ENCODE measurements at places on chromosomes 13 and 19.

DNA sequence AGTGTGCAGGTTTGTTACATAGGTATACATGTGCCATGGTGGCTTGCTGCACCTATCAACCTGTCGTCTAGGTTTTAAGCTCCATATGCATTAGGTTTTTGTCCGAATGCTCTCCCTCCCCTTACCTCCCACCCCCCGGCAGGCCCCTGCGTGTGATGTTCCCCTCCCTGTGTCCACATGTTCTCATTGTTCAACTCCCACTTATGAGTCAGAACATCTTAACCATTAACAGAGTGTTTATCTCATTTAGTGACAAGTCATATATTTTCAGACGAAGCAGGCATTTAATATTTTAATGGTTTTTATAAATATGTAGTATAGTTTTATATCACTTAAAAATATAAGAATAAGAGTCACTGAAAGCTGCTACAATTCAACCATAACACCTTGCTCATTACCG, 780.5 kb upstream of the ARGLU1 start:
- DNase-seq, result no peak

GRCh38 chr19:47725759-47726401, 12.7 kb downstream of the EHD2 start:
- DNase-seq, result peak; percentile 84

DNA sequence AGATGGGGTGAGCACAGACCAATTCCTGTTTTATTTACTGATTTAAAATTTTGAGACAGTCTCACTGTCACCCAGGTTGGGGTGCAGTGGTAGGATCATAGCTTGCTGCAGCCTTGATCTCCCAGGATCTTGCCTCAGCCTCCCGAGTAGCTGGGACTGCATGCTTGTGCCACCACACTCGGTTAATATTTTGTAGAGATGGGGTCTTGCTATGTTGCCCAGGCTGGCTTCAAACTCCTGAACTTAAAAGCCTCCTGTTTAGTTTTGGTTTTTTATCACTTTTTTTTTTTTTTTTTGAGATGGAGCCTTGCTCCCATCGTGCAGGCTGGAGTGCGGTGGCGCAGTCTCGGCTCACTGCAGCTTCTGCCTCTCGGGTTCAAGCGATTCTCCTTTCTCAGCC, 4.7 kb downstream of the UBA52 start:
- DNase-seq, result no peak

DNA sequence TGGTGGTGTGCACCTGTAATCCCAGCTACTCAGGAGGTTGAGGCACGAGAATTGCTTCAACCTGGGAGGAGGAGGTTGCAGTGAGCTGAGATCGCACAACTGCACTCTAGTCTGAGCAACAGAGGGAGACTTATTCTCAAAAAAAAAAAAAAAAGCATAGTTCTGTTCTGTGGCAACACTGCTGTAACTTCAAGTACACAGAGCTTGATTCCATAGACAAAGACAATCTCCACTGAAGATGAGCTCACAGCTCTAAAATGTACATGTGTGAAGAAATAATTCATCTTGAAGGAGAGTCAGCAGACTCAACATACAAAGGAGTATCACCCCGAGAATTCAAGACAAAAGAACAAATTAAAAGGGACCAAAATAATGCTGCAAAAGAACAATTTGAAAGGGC, 47.8 kb downstream of the KCTD15 start:
- no peak for DNase-seq

- peak; percentile 1 for DNase-seq
These were observed 52.8 kb downstream of the TNFSF13B start for GRCh38 chr13:108322206-108322824.

GRCh38 chr13:40026174-40026585, 370.7 kb downstream of the COG6 start:
- no peak for DNase-seq

All from keratinocyte (primary cell).